ENCODE measurements at places on chromosomes 2 and 18. TPM values are rescaled to one million over a fixed set of nuclear protein-coding genes. Genes with fewer than 3 reads are reported as not detected.

Gene CSRNP3
- 0.72 TPM for total RNA-seq

Gene SPATA3
- total RNA-seq = not detected

Gene NDUFS1
- total RNA-seq = 187 TPM

Gene MAP3K19
- total RNA-seq = not detected

DNA sequence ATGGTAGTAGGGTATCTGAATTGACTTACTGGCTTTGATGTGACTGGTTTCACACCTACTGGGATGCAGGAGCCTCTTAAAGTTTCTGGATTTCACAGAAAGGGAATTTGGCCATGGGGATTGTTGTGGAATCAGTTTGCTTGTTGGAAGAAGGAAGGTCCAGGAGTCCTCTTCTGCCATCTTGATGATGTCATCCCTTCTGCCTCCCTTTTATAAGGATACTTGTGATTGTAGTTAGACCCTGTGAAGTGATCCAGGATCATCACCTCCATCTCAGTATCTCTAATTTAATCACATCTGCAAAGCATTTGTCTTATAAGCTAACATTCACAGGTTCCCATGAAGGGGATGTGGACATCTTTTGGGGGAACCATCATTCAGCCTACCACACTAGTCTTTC is 79.5 kb downstream of the CCDC138 start:
- DNase-seq = no peak

DNA sequence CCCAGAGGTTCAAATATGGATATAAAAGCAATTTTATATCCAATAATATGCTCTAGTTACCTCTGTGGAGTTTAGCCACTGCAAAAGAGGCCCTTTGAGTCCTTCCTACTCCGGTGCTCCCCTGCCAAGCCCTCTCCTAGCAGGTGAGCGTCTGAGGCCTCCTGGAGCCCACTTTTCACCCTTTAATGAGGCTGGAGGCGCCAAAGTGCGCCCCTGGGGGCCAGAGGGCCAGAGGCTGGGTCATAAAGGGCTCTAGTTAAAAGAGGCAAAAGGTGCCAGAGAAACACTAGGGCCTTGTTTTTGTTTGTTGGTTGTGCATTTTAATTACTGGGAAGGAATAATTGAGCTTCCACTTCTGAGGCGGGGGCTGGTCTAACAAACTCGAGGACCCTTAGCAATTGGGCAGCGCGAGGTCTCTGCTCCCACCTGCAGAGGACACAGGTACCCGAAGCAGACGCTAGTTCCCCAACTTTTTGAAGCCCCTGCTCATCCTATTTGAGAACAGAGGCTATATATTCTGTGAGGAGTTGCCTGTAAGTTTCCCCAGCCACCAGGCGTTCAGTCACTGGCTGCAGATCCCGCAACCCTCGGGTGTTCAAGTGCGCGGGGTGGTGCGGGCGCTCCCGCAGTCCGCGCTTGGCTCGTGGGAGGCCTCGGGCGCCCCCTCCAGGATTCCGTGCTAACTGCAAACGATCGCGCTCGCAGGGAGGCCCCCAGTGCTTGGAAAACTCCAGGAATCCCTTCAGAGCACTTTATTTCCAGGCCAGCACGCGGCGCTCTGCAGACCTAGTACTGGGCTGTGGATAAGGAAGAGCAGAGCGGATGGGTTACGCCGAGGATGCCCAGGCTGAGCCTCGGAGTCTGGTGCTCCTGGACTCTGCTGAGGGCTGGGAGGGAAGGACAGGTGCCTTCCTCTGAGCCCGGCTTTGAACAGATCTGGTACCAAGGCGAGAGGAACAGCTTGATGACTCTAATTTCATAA is 14.1 kb downstream of the MSGN1 start:
- peak; percentile 65 for DNase-seq

DNA sequence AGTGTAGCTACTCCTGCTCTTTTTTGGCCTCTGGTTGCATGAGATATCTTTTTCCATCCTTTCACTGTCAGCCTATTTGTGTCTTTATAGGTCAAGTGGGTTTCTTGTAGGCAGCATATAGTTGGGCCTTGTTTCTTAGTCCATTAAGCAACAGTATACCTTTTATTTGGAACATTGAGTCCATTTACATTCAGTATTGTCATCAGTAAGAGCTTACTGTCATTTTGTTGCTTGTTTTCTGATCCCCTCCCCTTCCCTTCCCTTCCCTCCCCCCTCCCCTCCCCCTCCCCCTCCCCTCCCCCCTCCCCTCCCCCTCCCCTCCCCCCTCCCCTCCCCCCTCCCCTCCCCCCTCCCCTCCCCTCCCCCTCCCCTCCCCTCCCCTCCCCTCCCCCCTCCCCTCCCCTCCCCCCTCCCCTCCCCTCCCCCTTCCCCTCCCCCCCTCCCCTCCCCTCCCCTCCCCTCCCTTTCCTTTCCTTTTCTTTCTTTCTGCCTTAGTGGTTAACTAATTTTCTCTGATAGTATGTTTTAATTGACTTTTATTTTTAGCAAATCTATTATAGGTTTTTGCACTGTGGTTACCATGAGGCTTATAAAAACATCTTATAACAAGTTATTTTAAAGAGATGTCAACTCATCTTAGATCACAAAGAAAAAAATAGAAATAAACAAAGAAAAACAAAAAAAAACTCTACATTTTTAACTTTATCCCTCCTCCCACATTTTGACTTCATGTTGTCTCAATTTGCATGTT is 13.2 kb upstream of the DCDC2C start:
- DNase-seq = no peak

GRCh38 chr2:19818543-19818942 is 83.2 kb downstream of the TTC32 start:
- no peak for DNase-seq

- no peak for DNase-seq
These were observed 38.6 kb downstream of the SNED1 start for GRCh38 chr2:241036964-241037421.
